Progenitor cell of endocrine pancreas (in vitro differentiated cells): ENCODE measurements at places on chromosomes 1 and 21.

DNA sequence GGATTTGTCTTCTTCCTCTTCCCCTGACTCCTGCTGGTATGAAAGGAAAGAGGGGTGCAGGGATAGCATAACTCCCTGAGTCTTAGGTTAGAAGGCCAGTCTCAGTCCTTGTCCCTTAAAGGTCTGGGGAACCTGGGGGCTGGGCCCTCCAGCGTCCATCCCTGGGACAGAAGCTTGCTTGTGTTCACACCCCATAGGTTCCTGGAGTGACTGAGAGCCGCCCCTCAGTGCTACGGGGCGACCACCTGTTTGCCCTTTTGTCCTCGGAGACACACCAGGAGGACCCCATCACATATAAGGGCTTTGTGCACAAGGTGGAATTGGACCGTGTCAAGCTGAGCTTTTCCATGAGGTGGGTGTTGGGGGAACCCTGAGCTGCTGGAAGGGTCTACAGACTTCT lies 13.1 kb downstream of the RHOC start:
- DNase-seq: no peak

GRCh38 chr21:37165586-37165985 lies 92.5 kb downstream of the TTC3 start:
- no peak for DNase-seq

DNA sequence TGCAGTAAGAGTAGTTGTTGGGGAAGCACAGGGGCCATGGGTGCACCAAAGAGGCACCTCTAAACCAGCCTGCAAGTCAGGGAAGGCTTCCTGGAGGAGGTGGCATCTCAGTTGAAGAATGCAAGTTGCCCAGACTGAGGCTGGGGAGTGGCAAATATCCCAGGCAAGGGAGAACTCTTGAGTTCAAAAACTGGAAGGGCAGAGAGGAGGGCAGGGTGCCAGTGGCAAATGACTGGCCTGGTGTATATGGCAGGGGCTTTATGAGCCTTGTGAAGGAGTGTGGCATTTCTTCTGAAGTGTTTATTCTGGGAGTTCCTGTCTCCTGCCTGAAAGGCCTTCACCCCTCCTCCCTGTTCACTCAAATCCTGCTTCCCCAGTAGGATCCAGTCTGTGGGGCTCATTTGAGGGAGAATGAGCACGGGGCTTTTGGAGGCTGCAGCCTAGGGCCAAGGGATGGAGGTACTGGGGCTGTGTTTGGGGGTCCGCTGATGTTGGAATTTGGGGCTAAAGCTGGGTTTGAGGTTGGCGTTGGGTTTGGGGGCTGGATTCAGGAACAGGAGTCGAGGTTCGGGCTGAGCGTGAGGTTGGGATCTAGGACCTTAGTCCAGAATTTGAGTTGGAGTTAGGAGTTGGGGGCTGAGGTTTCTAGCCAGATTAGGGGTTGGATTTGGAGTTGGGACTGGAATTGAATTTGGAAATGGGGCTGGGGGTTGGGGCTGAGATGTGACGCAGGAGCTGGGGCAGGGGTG lies at the start of gene TMEM125:
Gene TMEM125, plus strand, starts transcription at position 357 of the 749 bp plus-strand sequence. CDS start 2,740 bp downstream, outside the sequence.
- no peak for DNase-seq

DNA sequence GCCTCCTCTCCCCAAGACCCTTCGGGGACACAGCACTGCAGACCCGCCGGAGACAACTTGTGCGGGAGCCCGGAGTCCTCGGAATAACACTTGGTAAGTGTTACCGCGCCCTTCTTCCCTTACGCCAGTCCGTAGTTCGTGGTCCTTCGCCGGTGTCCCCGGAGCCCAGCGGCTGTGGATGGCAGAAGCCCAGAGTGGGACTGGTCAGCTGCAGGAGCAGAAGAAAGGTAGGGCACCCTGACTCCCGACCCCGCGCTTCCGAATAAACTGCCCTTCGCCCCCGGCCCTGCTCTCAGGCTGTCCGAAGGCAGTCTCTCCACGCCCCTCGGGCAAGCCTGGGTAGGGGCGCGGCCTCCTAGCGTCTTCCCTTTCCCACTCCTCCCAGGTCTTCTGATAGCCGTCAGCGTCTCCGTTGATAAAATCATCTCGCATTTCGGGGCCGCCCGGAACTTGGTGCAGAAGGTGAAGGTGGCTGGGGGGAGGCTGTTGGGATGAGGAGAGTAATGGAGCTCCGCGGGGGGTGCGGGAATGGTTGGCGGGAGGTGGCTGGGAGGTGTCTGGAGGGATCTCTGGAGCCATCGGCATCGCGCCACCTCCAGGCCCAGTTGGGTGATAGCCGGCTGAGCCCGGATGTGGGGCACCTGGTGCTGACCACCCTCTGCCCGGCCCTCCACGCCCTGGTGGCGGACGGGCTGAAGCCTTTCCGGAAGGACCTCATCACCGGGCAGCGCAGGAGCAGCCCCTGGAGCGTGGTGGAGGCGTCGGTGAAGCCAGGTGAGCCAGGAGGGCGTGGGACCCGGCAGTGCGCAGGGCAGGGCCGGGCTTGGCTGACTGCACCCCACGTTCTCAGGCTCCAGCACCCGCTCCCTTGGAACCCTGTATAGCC lies 4.3 kb downstream of the RUSC1 start:
- DNase-seq: peak; percentile 44

DNA sequence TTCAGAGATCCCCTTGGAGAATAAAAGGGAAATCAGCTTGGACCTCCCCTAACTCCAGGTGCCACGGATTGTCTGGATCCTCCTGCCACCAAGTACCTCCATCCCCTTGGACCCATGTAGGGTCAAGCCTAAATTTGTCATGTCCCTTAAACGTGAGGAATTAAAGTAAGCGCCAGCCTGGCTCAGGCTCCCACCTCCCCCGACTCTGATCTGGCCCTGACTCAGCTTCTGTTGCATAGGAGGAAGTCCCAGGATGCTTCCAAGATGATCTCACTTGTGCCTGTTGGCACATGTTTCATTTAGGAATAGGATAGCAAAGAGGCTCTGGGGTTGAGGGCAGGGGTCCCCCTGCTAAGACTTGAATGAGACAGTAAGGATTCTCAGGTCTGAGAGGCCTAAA lies 231.9 kb upstream of the JUN start:
- DNase-seq: no peak

GRCh38 chr1:235106457-235106856 lies 22.2 kb downstream of the TOMM20 start:
- DNase-seq: no peak

DNA sequence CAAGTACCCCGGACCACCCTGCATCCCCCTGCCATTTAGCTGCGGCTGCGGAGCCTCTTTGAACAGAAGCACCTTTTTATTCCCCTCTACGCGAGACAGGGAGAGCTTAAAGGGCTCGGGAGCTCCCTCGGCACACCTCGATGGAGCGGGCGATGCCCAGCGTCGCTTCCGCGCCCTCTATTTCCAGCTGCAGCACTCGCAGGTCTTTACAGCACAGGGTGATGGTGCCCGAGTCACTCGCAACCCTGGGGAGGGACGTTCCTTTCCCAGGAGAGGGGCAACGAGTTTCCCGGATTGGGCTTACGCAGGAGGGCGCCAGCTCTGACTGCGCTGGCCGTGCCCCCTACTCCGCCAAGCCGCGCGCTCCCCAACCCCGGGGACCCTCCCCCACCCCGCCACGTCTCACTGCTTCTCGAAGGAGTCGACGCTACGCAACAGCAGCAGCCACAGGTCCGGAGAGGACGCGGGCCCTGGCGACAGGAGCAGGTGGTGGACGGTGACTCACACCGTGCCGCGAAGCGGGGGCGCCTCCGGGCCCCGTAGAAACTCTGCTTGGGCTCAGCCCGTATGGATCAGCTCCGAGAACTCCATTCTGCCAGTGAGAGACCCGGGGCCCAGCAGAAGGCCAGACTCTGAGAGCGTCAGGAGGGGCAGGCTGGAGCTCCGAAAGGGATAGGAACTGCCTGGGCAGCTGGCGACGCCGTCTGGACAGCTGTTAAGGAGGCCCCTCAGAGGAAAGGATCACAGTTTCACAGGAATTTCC lies 5.8 kb upstream of the FAM167B start:
- peak; percentile 39 for DNase-seq

- no peak for DNase-seq
Observed at GRCh38 chr1:220761688-220762427, 13.7 kb downstream of the MTARC2 start.

DNA sequence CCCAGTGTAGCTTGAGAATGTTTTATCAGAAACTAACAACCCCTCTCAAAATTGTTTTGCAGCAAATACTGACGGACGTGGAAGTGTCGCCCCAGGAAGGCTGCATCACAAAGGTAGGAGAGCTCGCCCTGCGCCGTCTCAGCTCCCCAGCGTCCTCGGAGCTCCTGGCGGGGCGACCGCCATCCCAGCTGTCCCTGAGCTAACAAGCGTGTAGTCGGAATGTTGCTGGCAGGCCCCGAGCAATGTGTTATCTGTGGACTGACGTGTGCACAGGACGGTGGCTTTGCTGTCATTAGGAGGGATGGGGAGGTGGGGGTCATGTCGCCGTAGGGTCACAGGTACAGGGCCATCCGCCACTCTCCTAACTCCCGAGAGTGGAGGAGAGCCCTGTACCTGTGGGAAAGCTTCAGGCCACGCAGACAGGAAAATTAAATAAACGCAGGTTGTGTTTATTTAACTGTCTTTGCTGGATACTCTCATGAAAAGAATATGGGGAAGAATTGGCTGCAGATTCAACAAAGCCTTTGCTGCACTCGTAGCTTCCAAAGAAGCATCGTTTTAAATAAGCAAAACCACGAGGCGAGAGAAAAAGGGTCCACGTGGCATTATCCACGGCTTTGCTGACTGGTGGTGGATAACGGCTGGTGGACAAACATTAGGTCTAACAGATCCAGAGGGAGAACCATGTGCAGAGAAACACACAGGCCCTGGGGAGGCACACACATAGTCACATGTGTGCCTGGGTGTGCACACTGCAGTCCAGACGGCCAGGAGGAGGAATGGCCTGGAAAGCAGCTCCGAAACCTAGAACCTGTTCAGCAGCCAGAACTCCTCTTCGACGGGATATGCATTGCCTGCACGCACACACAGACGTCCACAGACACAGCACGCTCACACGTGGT lies 175.3 kb downstream of the PRDM16 start:
- DNase-seq: no peak

- no peak for DNase-seq
Observed at GRCh38 chr1:119260506-119260905, 108.1 kb upstream of the HAO2 start.

GRCh38 chr1:159921700-159922504 lies 3.4 kb downstream of the TAGLN2 start:
- DNase-seq: no peak

- no peak for DNase-seq
Observed at GRCh38 chr1:167094690-167095089, 815 bp downstream of the STYXL2 start.

- no peak for DNase-seq
Observed at GRCh38 chr1:117669572-117669971, 63.7 kb downstream of the TENT5C start.

- DNase-seq: no peak
Observed at GRCh38 chr21:32378956-32379355, 13.9 kb downstream of the URB1 start.

GRCh38 chr1:151585622-151586021 lies 26.2 kb upstream of the SNX27 start:
- no peak for DNase-seq

- peak; percentile 16 for DNase-seq
Observed at GRCh38 chr21:18951271-18952038, 547.9 kb upstream of the TMPRSS15 start.

DNA sequence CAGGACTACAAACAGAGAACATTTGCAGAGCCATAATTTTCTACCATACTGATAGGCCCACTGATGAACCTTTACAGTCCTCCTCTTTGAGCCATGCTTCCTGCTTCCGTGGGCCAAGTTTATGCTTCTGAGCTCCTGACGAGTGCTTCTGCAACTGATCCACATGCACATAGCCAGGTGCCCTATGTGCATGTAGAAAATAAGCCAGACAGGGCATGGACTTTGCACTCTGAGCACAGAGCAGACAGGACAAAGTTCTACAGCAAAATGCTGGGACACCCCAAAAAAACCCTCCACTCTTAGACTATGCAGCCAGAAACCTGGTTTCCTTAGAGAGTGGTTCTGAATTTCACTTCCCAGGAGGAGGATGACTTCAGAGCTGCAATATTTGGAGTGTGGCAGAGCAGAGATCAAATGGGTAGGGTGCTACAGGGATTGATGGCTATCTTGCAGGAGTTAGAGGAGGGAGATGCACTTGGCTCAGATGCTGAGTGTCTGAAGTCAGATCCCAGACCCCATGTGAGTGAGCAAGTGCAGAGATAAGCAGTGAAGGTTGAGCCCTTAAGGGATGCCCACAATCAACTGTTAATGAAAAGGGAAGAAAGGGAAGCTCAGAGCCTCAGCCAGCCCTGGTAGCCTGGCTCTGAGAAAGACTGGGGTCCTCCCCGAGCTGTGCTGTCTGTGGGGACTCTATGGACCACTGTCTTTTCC lies 230.9 kb downstream of the DUSP10 start:
- DNase-seq: no peak

DNA sequence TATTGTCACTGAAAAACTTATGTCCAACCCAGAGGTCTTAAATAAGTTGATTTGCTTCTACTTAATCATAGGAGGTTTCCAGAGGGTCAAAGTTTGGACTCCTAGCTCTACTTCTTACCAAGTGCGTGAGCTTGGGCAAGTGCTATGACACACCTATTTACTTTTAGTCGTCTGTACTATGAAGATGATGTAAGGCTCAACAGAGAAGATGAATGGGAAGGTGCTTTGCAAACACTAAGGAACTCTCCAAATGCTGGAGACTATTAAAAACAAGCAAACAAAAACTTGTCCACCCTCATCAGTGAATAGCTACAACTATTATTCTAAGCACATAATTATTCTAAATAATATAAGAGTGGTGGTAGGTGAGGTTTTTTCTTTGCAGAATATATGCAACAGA lies 232.3 kb upstream of the USP24 start:
- DNase-seq: no peak

DNA sequence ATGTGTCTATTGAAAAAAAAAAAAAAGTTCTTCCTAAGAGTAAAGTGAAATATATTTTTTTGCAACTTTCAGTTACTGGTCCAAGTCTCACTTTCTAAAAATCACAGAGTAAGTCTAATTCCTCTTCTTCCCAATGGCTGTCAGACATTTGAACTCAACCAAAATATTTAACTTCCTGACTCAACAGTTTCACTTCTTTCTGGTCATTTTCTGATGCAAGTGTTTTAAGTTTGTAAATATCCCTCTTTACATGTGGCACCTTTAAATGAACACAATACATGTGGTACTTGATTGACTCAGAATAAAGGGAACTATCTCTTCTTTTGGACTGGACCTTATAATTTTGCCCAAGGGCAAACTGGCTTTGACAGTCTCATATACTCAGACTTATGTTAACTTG lies 76.7 kb downstream of the ASH1L start:
- no peak for DNase-seq

DNA sequence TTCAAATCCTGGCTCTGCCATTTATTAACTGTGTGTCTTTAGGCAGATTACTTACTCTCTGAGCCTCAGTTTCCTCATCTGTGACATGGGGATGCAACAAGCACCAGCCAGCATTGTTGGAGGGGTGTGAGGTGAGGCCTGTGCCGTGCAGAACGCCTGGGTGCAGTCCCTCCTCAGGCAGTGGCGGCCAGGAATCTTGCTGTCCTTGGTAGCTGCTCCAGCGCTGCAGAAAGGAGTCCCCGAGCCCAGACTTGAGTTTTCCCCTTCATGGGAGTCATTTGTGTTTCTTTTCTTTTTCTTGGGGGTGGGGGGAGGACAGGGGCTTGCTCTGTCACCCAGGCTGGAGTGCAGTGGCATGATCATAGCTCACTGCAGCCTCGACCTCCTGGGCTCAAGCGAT lies 46.6 kb downstream of the DISP3 start:
- DNase-seq: no peak

GRCh38 chr1:30670240-30671060 lies 52.9 kb downstream of the MATN1 start:
- DNase-seq: no peak

- DNase-seq: no peak
Observed at GRCh38 chr21:29168891-29169315, 38.5 kb downstream of the MAP3K7CL start.

GRCh38 chr1:157580828-157581210 lies 17.1 kb downstream of the FCRL4 start:
- no peak for DNase-seq
